ENCODE measurements at places on chromosomes 4 and X.

- DNase-seq, result no peak
Measured at GRCh38 chrX:44155126-44155525, 181.9 kb upstream of the NDP start.

- DNase-seq, result no peak
Measured at GRCh38 chr4:89538886-89539285, 231.3 kb upstream of the GPRIN3 start.

DNA sequence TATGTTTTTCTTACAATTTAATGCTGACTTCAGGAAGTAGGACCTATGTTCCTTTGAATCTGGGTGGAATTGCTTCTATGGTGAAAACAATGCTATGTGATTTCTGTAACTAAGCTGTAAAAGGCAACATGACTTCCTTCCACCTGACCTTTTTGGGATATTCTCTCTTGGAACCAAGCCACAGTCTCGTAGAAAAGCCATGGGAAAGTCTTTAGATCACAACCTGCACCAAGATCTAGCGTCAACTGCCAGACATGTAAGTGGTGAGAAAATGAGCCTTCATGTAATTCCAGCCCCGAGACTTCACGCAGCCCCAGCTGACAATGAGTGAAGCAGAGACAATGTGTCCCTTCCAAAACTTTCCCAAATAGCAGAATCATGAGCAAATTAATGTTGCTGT lies 297.0 kb upstream of the DCAF8L1 start:
- DNase-seq, result no peak

DNA sequence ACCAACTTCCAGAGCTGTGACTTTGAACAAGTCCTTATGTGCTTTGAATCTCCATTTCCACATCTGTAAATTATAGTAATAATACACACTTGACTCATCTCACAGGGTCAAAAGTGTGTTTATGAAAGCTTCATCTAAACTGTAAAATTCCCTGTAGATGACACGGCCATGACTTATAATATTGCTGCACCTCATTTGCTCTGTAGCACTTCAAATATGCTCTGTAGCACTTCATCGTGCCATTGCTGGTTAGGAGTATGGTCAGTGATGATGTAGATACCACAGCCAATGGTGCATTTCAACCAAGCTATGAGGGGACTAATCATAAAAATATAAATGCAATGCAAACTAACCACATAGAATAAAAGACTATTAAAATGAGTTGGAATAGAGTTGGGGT lies 318.6 kb downstream of the ANK2 start:
- DNase-seq, result peak; percentile 63

DNA sequence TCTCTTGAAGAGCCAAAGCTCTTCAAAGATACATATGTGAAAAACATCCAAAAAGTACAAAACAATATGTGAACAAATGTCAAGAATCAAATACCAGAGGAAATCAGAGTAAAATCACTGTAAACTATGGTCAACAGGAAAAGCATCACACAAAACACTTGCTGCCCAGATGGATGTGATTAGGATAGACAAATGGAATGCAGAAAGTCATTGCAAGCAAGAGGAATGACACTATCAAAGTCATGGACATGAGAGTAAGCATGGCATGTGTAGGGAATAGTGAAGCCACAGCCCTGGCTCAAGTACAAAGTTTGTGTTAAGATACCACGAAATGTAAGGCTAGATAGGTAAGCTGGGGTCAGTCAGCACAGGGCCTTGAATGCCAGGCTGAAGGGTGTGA lies 37.7 kb downstream of the CLDN2 start:
- no peak for DNase-seq

GRCh38 chr4:147831551-147832171 lies 99.8 kb downstream of the ARHGAP10 start:
- no peak for DNase-seq

DNA sequence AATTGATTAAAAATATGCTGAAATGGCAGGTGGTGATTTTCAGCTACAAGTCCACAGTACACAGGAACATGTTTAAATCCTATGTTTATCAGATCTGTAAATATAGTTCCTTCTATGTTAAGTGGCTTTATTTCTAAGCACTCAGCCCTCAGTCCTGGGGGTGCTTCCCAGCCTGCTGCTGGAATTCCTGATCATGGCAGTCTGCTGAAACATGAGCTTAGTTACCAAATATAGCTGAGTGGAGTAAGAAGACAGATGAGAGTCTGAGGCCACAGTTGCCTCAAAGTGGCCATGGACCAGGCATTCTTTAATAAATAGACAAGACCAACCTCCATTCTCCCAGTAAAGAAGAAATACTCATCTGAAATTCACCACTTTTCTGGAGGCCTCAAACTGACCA lies 17.1 kb upstream of the DDX60 start:
- DNase-seq, result no peak

DNA sequence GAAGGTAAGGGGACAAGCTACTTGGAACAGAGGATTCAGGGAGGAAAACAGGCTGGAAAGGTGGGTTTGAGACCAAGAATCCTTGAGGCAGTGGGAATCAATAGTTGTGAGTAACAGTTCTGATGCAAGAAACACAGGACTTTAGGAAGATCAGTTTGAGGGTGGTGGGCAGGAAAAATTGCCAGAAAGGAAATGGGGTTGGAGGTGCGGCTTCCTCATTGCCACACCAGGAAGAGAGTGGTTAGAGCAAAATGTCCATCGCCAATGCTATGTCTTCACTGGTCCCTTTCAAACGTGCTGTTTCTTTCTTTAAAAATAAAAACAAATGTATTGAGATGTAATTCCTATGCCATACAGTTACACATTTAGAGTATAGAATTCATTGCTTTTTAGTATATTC lies 57.1 kb upstream of the NOCT start:
- no peak for DNase-seq

GRCh38 chrX:7582191-7582590 lies 260.8 kb upstream of the VCX start:
- DNase-seq, result no peak

- no peak for DNase-seq
Measured at GRCh38 chrX:20333672-20334071, 67.0 kb upstream of the RPS6KA3 start.

GRCh38 chrX:31894152-31894551 lies 822.3 kb upstream of the FTHL17 start:
- no peak for DNase-seq

- no peak for DNase-seq
Measured at GRCh38 chrX:97030947-97031346, 147.2 kb downstream of the RPA4 start.

GRCh38 chr4:16039139-16039538 lies 44.7 kb downstream of the PROM1 start:
- DNase-seq, result no peak

GRCh38 chr4:131091896-131092295 lies 1995.9 kb downstream of the C4orf33 start:
- no peak for DNase-seq

DNA sequence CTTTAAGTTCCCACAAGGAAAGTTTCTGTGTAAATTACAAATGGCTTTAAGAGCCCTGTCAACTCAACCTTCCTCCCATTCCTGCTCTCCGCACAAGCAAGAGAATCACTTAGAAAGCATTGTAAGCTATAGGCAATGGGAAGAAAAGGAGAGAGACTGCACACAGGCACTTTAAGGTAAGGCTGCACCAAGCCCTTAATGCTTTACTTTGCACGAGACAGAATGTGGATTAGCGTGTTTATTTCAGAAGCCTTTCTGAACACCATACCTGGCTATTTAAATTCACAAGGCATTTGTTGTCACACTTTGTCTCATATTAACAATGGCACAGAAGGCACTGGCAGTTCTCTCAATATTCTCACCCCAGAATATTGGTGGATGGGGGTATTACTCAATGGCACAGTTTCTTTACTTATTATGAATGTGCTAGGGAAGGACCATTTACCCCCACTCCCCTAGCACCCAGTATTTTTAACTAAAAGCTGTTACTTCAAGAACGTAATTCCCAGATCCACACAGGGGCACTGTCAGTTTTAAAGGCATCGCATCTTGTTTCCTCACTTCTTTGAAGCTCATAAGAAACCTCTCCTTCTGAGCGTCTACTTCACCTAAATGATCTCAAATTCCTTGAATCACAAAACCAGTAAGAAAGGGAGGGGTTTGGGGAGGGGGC lies 150.0 kb downstream of the MAML3 start:
- DNase-seq, result no peak

DNA sequence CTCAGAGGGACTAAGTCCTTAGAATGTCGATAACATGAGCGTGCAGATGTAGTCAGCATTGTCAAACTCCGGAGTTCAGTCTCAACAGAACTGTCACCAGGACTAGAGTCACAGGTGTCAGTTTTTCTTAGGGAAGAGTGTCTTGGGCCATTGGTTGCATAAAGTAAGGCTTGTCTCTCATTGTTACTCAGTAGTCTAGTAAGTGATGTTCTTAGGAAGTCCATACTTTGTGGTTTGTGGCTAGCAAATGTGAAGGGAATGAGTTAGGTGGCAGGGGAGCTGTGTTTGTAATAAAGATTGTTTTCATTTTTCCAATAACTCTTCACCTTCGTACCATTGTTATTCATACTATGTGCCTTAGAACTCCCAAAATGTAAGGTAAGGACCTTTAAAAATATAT lies 119.6 kb downstream of the AFF2 start:
- DNase-seq, result no peak

DNA sequence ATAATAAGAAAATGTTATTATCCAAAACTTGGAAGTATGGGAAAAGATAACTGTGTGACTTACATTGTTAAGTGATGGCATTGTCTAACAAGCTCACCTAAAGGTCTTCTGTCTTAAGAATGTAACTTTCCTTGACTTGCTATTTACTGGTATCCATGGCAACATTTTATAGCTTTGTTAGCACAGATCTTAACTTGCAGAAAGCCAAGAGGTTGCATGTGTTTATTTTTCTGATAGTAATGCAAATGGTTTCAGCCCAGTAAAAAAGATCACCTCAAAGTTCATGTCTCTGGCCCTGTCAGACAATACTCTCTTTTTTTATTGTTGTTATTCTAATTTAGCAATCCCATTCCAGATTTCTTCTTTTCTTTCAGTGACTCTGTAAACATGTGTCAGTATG lies 425.3 kb downstream of the SPRY1 start:
- no peak for DNase-seq

- no peak for DNase-seq
Measured at GRCh38 chr4:11514779-11515419, 86.2 kb upstream of the HS3ST1 start.

GRCh38 chrX:20056704-20057103 lies 60.0 kb downstream of the MAP7D2 start:
- DNase-seq, result no peak
